ENCODE measurements at places on chromosomes 13 and 19. TPM values are rescaled to one million over a fixed set of nuclear protein-coding genes. Genes with fewer than 3 reads are reported as not detected.
A peak's percentile ranks its signal among the peaks of the same experiment; 100 is the strongest.

DNA sequence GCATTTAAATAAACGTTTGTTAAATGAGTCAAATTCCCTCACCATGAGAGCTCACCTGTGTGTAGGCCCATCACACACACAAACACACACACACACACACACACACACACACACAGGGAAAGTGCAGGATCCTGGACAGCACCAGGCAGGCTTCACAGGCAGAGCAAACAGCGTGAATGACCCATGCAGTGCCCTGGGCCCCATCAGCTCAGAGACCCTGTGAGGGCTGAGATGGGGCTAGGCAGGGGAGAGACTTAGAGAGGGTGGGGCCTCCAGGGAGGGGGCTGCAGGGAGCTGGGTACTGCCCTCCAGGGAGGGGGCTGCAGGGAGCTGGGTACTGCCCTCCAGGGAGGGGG lies 8.5 kb upstream of the CEACAM5 start:
- DNase-seq: no peak

Gene DNAJC15
- 25.5 TPM for total RNA-seq

- no peak for DNase-seq
Observed at GRCh38 chr13:91922969-91923592, 524.7 kb downstream of the GPC5 start.

Gene ADGRE1
- not detected for total RNA-seq

Gene HRC
- total RNA-seq: not detected

Gene LENG9
- 3.1 TPM for total RNA-seq

DNA sequence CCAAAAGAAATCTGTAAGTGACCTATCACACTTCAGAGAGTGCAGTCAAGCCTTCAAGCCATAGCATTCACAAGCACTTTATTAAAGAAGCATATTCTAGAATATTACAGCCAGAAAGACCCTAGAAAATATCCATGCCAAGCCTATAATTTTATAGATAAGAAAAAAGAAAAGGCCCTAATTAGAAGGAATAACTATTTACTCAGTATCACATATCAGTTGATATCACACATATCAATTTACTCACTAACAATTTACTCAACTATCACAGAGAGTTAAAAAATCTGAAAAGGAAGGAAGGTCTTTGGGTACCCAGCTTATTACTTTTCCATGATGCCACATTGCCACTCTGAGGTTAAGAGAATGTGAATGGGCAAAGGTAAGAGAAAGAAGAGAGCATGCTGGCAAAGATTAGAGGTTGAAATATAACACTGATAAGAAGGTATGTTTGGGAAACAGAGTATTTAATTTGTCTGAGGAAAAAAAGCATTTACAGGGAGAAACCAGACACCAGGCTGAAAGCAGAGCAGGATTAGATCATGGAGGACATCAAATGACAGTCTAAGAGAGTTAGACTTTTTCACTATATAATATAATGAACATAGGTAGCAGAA lies 186.2 kb downstream of the VWA8 start:
- no peak for DNase-seq

DNA sequence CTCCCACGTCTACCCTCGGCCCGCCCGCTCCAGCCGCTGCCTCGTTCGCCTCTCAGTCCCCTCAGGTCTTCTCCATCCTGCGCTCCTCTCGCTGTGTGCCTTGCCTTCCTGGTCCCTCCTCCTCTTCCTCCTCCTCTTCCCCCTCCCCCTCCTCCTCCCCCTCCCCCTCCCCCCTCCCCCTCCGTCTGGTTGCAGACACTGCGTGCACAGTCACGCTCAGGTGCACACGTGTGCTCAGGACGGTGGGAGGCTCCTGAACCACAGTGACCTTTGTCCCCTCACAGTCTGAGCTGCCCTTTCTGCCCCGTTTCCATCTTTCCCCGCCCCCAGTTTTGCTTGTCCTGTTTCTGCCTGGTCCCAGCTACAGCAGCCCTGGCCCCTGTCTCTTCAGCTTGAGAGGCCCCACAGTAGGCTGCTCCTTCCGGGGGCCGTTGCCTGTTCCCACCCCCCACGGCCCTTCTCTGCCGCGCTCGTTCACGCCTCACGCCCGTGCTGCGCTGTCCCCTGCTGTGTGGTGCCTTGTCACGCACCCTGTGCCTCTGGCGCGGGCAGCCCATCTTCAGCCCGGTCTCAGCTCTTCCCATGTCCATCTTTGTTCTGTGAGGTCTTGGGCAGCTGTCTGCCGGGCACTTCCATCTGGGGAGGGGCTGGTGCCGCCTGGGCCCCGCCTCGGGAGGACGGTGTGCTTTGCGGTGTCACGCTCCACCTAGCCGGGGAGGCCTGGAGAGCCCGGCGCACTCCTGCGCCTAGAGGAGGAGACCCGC lies 13.8 kb upstream of the RPS15 start:
- no peak for DNase-seq

Gene UNC13A
- 0.24 TPM for total RNA-seq

DNA sequence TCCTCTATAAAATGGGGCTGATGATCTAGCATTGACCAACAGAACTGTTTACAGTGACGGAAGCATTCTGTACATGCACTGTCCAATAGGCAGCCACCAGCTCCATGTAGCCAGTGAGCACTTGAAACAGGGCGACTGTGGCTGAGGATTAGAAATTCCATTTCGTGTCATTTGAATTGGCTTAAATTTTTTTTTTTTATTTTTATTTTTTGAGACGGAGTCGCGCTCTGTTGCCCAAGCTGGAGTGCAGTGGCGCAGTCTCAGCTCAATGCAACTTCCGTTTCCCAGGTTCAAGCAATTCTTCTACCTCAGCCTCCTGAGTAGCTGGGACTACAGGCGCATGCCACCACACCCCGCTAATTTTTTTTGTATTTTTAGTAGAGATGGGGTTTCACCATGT lies 3.0 kb downstream of the PRKCG start:
- DNase-seq: no peak

GRCh38 chr19:7153022-7153421 lies 83.5 kb downstream of the ZNF557 start:
- no peak for DNase-seq

Gene ZFP36
- 68.0 TPM for total RNA-seq

DNA sequence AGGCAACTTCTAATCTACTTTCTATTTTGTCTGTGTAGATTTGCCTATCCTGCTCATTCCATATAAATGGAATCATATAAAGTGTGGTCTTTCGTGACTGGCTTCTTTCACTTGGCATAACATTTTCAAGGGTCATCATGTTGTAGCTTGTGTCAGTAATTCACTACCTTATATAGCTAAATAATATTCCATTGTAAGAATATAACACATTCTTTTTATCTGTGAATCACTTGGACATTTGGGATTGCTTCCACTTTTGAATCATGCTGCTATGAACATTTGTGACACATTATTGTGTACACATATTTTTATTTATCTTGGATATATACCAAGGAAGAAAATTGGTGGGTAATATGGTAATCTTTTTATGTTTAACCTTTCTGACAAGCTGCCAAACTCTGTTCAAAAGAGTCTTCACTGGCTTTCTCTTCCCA lies 89.0 kb upstream of the CSNK1A1L start:
- peak; percentile 55 for DNase-seq

- DNase-seq: no peak
Observed at GRCh38 chr13:65653613-65654012, 1576.5 kb downstream of the PCDH9 start.

- peak; percentile 76 for DNase-seq
Observed at GRCh38 chr19:45615795-45616703, 14.0 kb upstream of the GPR4 start.

DNA sequence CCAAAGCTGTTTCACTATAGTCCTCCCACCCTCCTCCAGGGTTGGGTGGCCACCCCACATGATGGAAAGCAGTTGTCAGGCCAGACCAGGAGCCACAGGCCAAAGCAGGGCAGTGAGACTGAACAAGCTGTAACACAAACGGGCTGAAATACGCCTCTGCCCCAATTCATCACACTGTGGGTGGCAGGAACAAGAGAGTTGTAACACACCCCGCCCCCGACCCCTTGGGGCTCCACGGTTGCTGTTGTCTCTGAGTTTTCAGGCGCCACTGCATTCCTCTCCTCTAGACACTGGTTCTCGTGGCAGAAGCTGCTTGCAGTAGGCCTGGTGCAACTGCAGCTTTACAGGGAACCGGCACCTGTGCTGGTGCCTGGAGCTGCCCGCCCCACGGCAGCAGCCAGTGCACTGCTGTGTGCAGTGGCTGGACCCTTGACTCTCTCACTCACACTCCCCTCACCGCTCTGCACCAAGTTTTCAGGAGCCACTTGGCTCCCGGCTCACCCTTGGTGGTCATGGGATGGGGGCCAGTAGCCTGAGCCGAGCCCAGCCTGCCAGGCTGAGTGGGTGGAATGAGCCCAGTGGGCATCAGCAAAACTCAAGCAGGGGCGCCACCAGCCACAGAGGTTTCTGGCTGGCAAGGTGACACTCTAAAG lies 1314.5 kb upstream of the MIR17HG start:
- no peak for DNase-seq

Gene NCLN
- total RNA-seq: 98.1 TPM

Gene AMER2
- not detected for total RNA-seq

GRCh38 chr19:12784871-12785430 lies 6.3 kb upstream of the JUNB start:
- no peak for DNase-seq

DNA sequence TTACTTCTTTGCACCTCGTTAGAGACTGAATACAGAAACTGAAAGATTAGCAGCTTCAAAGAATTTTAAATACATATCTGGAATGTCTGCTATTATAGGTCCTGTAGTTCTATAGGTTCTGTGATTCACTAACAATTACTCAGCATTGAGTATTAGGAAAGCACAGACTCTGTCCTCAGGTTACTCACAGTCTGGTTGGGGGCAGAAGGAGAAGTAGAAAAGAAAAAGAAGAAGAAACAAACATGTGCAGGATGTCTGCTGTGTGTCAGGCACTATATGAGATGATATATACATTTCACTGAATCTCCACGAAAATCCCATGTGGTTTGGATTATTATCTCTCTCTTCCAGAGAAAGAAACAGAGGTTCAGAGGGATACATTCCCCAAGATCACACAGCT lies 40.1 kb downstream of the SERTM1 start:
- DNase-seq: no peak

Gene VMAC
- 2.4 TPM for total RNA-seq

DNA sequence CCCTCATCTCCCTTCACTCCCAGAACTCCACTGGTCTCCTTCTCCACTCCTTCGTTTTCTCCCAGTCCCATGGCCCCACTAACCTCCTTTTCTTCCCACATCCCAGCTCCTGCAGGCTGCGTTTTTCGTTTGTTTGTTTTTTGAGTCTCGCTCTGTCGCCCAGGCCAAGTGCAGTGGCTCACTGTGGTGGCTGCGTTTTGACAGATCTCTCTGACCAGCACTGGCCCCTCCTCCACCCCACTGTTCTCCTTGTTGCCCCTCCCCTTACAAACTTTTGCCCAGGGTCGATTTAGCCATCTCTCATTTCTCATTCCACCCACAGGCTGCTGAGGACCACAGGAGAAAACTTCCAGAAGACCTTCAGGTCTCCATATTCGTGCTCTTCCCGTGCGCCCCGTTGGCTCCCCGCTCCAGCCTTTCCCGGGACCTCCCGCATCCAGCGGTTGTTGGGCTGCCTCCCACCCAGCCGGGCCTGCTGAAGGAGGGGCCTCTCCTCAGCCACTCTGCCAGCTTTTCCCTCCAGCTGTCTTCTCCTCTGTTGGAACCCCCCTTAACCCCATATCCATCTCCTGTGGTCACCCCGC lies 40.6 kb upstream of the GJB6 start:
- no peak for DNase-seq

DNA sequence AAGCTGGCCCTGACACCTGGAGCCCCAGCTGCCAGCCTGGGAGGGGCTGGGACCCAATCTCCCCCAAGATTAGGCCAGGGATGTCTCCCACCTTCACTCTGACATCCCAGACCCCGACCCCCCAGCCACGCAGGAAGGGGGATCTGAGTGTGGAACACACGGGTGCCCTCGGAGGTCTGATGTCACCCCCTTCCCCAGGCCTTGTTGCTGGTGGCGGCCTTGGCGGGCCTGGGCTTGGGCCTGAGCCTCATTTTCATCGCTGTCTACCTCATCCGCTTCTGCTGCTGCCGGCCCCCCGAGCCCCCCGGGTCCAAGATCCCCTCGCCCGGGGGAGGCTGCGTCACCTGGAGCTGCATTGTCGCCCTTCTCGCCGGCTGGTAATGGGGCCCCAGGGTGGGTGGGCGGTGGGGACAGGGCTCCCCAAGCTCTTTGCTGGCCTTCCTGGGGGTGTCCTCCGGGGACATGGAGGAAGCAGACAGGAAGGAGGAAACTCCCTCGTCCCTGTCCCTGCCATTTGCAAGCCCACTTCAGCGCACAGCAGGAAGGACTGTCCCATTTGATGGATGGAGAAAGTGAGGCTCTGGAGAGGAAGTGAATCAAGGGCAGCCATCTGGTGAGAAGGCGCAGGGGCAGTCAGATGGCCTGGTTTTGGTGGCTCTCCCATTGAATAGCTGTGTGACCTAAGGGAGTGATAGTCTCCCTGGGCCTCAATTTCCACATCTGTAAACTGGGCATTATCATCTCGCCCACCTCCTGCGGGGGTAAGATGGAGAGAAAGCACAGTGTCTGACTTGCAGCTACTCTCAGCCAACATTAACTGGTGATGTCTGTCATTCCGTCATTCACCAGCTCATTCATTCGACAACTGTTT lies 3.9 kb downstream of the TTYH1 start:
- no peak for DNase-seq

GRCh38 chr13:25378528-25378927 lies 6.8 kb downstream of the ATP8A2 start:
- no peak for DNase-seq

Gene TEX29
- total RNA-seq: 0.41 TPM

Gene S1PR4
- total RNA-seq: not detected

DNA sequence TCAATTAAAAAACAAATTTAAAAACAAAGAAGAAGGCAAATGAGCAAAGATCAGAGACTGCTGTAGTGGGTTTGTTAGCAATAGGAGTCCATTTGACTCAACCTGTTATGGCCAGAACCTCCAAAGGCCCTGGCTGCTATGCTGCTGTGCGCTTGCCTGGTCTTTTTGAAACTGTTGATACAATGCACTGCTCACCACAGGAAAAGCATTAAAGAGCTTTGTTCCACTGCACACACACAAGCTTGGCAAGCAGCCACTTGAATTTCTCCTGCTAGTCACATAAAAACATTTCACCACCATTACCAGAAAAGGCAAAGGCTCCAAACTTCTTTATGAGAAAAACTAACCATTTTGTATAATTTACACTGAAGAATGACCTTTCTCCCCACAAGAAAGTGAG lies 132.2 kb downstream of the FREM2 start:
- no peak for DNase-seq

Gene STOML3
- not detected for total RNA-seq

DNA sequence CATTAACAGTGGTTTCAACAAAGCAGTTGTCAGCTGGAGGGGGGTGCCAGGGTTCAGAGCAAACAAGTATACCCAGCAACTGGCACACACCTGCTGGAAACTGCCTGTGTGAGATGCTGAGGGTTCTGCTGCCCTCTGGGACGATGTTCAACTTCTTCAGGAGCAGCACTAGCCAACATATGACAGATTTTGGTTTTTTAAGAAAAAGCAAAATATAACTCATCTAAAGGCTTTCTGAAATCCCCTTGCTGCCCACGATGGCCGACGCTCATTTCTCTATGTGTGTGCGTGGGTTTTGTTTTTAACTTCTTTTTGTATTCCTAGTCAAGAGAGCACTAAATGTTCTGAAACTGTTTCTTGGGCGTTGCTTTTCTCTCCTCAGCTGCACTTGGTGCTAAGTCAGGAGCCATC lies 79.9 kb downstream of the MRPL57 start:
- no peak for DNase-seq

Gene ADGRE3
- total RNA-seq: not detected

Gene SLC25A41
- not detected for total RNA-seq

Measured in HFFc6 (cell line).